Heart left ventricle (tissue), 16 donors: ENCODE measurements at places on chromosomes 7 and 10. TPM values are rescaled to one million over a fixed set of nuclear protein-coding genes. Genes with fewer than 3 reads are reported as not detected.

KIAA1549 gene
- polyA plus RNA-seq, result 0.91 TPM

DNA sequence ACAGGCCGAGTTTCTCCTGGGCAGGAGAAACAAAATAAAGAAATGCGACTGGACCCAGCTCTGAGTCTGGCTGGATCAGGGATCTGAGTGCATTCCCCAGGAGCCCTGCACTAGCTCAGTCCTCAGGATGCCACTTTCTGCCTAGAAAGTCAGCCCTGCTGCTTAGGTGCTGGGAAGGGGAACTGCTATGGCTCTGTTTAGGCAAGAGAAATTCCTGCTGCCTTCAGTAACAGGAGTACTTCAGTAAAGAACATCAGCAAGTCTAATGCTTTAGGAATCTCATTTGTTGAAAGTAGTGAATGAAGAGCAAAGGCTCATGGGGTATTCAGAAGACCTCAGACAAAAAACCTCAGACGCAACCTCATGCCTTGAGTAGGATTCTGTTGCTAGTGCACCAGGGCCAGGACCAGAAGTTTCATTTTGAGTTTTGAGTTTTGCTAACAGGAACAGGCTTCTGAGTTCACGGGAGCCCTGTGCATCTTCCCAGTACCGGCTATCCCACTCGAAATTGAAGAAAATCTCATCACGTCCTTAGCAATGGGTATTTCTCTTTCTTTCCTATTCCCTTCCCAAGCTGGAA lies 170.8 kb upstream of the CDCA7L start:
- no peak for DNase-seq

- DNase-seq, result no peak
These were observed 68.5 kb downstream of the MICU1 start for GRCh38 chr10:72557362-72557761.

DNA sequence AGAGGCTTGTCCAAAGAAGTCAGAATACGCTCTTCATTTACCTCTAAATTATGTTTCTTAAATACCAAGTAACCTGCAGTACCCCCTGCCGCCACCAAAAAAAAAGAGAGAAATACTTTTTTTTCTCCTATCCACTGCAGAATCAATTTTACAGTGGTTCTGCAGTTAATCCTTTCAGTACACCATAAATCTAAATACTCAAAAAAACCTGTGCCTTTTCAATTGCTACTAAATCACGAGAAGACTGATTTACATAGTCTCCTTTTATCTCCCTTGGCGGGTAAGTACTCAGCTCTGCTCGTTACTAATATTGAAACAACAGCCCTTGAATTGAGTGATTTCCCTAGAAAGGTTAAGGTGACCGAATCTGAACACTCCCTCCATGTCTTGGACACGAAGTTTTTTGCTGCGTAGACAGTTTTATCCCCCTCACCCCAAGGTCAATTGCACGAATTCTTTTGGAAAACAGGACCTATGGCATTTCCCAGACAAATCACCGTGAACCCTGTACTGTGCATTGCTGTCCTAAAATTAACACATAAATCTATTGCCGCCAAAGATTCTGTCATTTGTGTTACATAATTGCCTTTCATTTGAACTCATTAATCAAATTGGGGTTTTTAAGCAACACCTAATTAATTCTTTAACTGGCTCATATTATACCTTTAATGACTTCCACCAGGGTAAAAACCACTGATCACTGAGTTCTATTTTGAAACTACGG lies 512 bp upstream of the VIM start:
- no peak for DNase-seq

C10orf95 gene
- not detected for polyA plus RNA-seq

GRCh38 chr7:22153432-22154142 lies 203.4 kb downstream of the RAPGEF5 start:
- no peak for DNase-seq

- no peak for DNase-seq
These were observed 52.9 kb downstream of the C10orf120 start for GRCh38 chr10:122646511-122647382.

COL1A2 gene
- polyA plus RNA-seq, result 33.1 TPM

PYROXD2 gene
- 13.3 TPM for polyA plus RNA-seq

GNGT1 gene
- not detected for polyA plus RNA-seq

DNA sequence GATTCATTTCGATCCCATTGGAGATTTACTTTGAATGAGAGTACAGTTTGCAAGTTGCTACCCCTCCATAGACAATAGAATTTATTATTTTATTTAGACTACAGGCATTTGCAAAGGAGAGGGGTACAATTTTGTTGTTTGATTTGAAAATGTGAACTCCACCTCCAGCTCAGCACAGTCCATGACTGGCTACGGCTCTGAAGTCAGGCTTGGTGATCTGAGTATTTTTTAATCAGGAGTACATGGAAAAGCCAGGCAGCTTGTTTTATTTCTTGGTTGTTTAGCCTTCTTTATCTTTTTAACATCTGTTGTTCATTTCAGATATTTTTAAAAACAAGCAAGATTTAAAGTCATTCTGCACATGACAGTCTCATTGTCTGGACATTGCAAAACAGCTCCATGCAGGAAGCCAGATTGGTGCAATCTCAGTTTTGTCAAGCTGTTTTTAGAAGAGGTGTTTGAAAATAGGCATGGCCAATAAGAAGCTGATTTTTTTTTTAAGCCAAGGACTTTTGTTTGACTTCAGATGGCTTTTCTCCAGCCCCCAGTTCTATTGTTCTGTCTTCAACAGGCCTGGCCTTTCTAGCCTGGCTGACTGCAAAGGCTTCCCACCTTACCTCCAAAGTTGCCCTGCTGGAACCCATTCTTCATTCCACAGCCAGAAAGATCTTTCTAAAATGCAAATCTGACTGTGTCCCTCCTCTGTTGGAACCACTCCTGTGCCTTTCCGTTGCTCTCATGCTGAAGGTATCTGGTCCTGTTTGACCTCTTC lies 12.2 kb downstream of the PLXDC2 start:
- DNase-seq, result peak; percentile 21
